Upper lobe of left lung (tissue), 6 donors: ENCODE measurements at places on chromosomes 2 and 18. TPM values are rescaled to one million over a fixed set of nuclear protein-coding genes. Genes with fewer than 3 reads are reported as not detected.

GRCh38 chr2:61688369-61689334, 150.5 kb upstream of the XPO1 start:
- no peak overlapping the region for H3K27ac ChIP-seq
- H3K27me3 ChIP-seq, result no peaks in the 10 kb centered on the region
- no peaks in the 10 kb centered on the region for H3K4me1 ChIP-seq
- no peaks in the 10 kb centered on the region for H3K36me3 ChIP-seq
- DNase-seq, result no peak

DNA sequence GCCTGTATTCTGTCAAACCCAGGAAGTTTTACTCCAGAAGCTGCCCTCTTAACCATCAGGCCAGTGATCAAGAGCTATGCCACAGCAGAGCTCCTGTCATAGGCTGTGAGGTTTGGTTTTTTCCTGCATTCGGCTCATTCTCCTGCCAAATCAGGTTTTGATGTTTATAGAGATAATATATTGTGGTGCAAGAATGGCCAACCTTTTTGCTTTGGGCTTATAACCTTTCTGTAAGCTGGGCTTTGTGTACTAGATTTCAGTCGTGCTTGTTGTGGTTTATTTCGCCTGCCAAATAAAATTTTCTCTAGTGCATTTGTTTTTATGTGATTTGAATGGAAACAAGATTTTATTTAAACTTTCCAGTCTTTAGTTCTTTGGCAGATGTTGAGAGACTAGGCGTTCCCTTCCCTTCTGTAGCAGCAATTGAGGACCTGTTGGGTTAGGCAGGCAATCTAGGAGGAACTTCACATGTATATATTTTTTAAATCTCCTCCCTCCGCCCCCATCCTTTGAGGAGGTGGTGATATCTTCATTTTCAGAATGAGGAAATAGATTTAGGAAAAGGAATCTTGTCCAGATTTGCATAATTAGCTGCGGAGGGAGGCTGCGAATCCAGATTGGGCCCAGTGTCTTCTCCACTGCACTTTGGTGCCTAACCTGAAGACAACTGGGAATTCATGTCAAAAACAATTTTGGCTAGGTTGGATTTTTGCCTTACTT, 2.6 kb downstream of the KDM3A start:
- H3K4me1 ChIP-seq, result peaks cover 42% of the 10 kb centered on the region
- H3K27ac ChIP-seq, result peak overlapping the region; percentile 7
- DNase-seq, result no peak
- H3K4me3 ChIP-seq, result peak overlapping the region; percentile 92
- H3K36me3 ChIP-seq, result peaks cover 13% of the 10 kb centered on the region
- no peaks in the 10 kb centered on the region for H3K27me3 ChIP-seq

- no peak overlapping the region for H3K4me3 ChIP-seq
- DNase-seq, result no peak
- H3K4me1 ChIP-seq, result no peaks in the 10 kb centered on the region
- H3K36me3 ChIP-seq, result no peaks in the 10 kb centered on the region
- no peak overlapping the region for H3K27ac ChIP-seq
These were observed 147.8 kb upstream of the SRD5A2 start for GRCh38 chr2:31728406-31729064.

DNA sequence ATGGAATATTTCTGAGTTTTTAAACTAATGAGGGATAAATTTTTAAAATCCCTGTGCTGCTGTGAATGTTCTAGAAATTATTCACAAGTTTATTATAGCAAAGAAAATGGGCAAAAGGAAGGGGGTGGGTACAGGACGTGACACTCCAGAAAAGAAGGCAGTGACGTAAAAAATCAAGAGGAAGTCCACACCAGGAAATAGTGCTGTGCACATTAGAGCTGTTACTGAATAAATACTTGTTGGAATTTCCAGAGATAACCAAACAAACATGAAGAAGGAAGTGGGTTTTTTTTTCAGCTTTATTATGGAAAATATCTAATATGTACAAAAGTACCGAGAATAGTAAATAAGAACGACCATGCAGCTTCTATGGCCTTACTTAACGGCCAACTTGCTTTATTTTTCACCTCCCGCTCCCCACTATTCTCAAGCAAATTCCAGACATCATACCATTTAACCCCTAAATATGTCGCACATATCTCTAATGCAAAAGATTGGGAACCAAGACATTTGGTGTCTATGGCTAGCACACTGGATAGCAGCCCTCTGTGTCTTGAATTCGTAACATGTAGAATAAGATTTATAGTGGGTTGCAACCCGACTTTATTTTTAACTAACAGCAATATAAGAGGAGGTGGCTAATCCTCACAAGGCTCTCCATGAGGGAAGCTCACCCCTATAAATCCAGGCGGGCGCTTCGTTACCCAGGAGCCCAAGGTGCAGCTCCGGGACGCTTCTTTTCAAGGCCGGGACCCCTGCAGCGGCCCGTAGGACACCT, 580 bp upstream of the NDUFV2 start:
- peak; percentile 40 for DNase-seq
- peak overlapping the region; percentile 98 for H3K27ac ChIP-seq
- H3K27me3 ChIP-seq, result no peaks in the 10 kb centered on the region
- H3K4me3 ChIP-seq, result peak overlapping the region; percentile 70

- no peaks in the 10 kb centered on the region for H3K27me3 ChIP-seq
- H3K4me3 ChIP-seq, result no peak overlapping the region
- H3K4me1 ChIP-seq, result peaks cover 9% of the 10 kb centered on the region
- DNase-seq, result peak; percentile 33
- peaks cover 12% of the 10 kb centered on the region for H3K36me3 ChIP-seq
- H3K27ac ChIP-seq, result no peak overlapping the region
These were observed 9.2 kb downstream of the PTMA start for GRCh38 chr2:231717281-231718171.

DNA sequence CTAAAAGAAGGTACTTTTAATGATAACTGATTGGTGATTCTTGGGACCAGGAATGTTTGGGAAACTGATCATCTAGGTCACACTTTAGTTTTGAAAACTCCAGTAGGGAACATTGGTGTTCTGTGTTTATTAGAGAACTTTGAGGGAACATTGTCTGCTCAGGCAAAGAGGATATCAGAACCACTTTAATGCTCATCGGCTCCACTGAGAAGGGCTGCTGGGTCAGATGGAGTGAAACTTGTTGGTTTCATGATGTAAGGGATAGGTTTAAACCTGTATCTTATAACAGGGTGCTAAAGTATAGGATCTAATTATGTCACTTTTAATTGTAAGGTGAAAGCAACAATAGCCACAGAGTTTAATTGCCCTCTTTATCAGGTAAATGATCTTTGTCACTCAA, 14.2 kb upstream of the POLI start:
- H3K27ac ChIP-seq, result no peak overlapping the region
- no peaks in the 10 kb centered on the region for H3K36me3 ChIP-seq
- peaks cover 19% of the 10 kb centered on the region for H3K4me1 ChIP-seq
- H3K27me3 ChIP-seq, result no peaks in the 10 kb centered on the region

DNA sequence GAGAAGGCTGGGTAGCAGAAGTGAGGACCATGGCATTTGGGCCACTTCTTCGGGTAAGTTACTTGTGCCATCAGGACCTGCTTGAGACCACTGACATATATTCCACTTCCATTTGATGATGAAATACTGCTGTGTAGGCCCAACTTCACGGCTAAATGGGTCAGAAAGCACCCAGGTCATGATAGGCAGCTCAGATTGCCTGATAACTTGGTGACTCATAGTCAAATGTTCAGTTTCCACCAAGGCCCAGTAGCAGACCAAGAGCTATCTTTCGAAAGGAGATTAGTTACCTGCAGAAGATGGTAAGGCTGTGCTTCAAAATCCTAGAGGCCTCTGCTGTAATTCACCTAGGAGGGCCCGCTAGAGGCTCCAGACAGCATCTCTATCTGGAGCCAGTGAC, 31.8 kb upstream of the MEX3C start:
- no peaks in the 10 kb centered on the region for H3K4me1 ChIP-seq
- no peaks in the 10 kb centered on the region for H3K27me3 ChIP-seq
- DNase-seq, result no peak
- no peak overlapping the region for H3K27ac ChIP-seq
- H3K4me3 ChIP-seq, result no peak overlapping the region

STAMBP gene
- total RNA-seq, result 41.7 TPM

NXPH2 gene
- total RNA-seq, result not detected

CNDP1 gene
- not detected for total RNA-seq

SLC14A1 gene
- total RNA-seq, result 5.5 TPM

ADNP2 gene
- 14.1 TPM for total RNA-seq

GCG gene
- total RNA-seq, result not detected
